Naive thymus-derived CD4-positive, alpha-beta T cell (primary cell): ENCODE measurements at places on chromosomes 3 and 15.
A peak's percentile ranks its signal among the peaks of the same experiment; 100 is the strongest.

DNA sequence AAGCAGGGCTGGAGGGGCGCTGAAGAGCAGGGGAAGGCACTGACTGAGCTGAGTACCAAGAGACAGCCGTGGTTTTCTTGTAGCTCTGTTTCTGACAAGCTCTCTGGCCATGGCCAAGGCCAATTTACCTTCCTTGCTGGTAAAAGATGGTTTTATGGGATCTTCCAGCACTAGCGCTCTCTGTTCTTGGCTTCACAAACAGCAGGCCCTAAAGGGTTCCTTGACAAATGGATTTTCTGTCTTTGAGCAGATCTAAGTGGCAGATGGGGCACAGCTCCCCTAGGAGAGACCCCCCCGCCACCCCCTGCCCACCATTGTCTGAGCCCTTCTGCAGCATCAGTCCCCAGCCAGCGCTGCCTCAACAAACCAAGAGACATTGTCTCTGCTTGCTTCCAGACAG lies 66.6 kb downstream of the GAP43 start:
- H3K27ac ChIP-seq = no peak overlapping the region
- no peaks in the 10 kb centered on the region for H3K36me3 ChIP-seq
- no peak for DNase-seq
- H3K27me3 ChIP-seq = no peaks in the 10 kb centered on the region

DNA sequence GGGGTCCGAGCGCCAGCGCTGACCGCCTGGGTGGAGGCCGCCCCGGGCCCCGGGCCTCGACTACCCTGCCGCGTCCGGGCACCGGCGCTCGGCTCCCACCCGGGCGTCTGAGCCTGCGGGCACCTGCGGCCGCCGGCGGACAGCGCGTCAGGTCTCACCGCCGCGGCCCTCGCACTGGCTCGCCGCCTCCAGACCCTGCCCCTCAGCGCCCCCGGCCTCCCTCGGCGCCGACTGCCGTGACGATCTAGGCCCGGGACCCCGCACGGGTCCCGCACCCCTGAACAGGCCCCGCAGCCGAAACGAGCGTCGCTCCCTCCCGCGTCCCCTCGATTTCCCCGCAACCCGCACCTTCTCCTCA lies 297 bp downstream of the PRC1 start:
- peak overlapping the region; percentile 86 for H3K27ac ChIP-seq
- DNase-seq = no peak
- H3K4me1 ChIP-seq = peaks cover 14% of the 10 kb centered on the region
- no peaks in the 10 kb centered on the region for H3K27me3 ChIP-seq

- H3K36me3 ChIP-seq = no peaks in the 10 kb centered on the region
- no peak for DNase-seq
- H3K27me3 ChIP-seq = no peaks in the 10 kb centered on the region
- H3K4me1 ChIP-seq = peaks cover 9% of the 10 kb centered on the region
- H3K27ac ChIP-seq = no peak overlapping the region
Measured at GRCh38 chr3:152474585-152474984, 205.9 kb downstream of the MBNL1 start.

DNA sequence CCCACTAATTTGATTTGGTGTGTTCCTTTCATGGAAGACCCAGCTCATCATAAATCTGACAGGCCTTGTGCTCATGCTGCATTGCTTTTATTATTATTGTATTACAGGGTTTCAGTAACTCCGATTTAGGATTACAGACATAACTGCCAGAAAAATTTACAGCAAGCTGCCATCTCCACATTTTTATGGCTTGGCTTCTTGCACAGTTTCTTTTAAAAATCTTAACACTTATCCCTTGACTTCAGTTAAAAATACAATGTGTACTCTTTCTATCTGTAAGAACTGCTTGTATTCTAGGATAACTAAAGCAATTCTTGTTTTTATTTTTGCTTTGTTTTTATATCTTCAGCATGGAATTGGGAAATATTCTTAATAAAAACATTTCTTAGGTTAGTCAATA lies 612.2 kb downstream of the DIPK2A start:
- H3K27ac ChIP-seq = no peak overlapping the region
- no peaks in the 10 kb centered on the region for H3K27me3 ChIP-seq
- no peak for DNase-seq
- no peaks in the 10 kb centered on the region for H3K36me3 ChIP-seq

GRCh38 chr15:47971637-47972036 lies 149.2 kb upstream of the SLC24A5 start:
- no peaks in the 10 kb centered on the region for H3K36me3 ChIP-seq
- H3K4me3 ChIP-seq = no peak overlapping the region
- no peaks in the 10 kb centered on the region for H3K4me1 ChIP-seq
- H3K27me3 ChIP-seq = no peaks in the 10 kb centered on the region
- H3K27ac ChIP-seq = no peak overlapping the region

GRCh38 chr3:16056217-16056616 lies 118.3 kb upstream of the GALNT15 start:
- no peak overlapping the region for H3K27ac ChIP-seq
- H3K4me3 ChIP-seq = no peak overlapping the region
- H3K27me3 ChIP-seq = no peaks in the 10 kb centered on the region
- no peaks in the 10 kb centered on the region for H3K4me1 ChIP-seq
- DNase-seq = no peak

GRCh38 chr3:96813820-96814650 lies at the start of gene EPHA6:
Gene EPHA6, plus strand, starts transcription at chr3:96814594.
- H3K27ac ChIP-seq = no peak within 1 kb of the TSS
- no peak within 1 kb of the TSS for H3K4me3 ChIP-seq
- no peak for DNase-seq

- no peaks in the 10 kb centered on the region for H3K27me3 ChIP-seq
- no peaks in the 10 kb centered on the region for H3K36me3 ChIP-seq
- no peak overlapping the region for H3K4me3 ChIP-seq
- no peak for DNase-seq
- no peak overlapping the region for H3K27ac ChIP-seq
Measured at GRCh38 chr3:88005066-88005465, 53.7 kb downstream of the CGGBP1 start.

GRCh38 chr3:144369129-144369879 lies 397.7 kb downstream of the DIPK2A start:
- H3K4me1 ChIP-seq = no peaks in the 10 kb centered on the region
- H3K36me3 ChIP-seq = no peaks in the 10 kb centered on the region

DNA sequence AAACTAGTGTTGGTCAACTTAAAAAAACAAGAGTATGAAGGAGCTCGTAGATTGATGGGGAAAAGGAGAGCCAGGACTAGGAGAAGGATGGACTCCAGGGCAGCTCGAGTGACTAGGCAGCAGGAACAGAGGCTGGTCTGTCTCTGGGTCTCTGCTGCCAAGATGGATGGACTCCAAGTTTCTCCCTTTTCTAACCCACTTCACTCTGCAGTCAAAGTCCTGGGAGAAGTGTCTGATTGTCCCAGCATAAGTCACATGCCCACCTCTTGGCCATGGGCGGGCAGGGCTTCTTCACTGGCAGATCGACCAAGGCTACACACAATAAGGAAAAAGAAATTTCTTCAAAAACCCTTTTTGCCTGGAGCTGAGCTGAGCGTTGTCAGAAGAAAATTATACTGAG lies 9.2 kb upstream of the EPB42 start:
- no peaks in the 10 kb centered on the region for H3K36me3 ChIP-seq
- no peaks in the 10 kb centered on the region for H3K4me1 ChIP-seq
- H3K4me3 ChIP-seq = no peak overlapping the region
- H3K27ac ChIP-seq = no peak overlapping the region

- no peak overlapping the region for H3K4me3 ChIP-seq
- no peak for DNase-seq
- H3K27ac ChIP-seq = no peak overlapping the region
- no peaks in the 10 kb centered on the region for H3K36me3 ChIP-seq
- no peaks in the 10 kb centered on the region for H3K27me3 ChIP-seq
- no peaks in the 10 kb centered on the region for H3K4me1 ChIP-seq
Measured at GRCh38 chr15:41804916-41805666, 22.8 kb upstream of the JMJD7 start.

DNA sequence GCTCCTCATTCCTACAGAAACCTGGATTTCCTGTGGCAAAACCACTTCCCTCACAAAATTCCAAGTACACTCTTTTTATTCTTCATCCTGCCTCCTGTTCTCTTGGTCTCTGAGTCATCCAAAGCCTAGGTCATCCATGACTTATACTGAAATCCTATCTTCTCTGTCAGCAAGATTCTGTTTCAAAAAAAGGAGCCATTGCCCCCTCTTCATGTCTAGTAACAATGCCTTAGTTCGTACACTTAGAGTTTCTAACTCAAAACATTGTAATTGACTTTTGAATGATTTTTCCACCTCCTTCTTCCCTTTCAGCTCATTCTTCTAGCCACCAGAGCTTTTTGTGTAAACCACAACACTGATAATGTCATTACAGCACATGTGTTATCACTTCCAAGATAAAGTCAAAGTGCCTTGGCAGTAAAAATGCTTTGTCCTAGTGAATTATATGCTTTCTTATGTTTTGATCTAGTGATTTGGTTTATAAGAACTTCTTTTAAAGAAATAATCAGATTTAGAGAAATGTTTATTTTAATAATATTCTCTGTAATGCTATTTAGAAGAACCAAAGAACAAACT lies 256.5 kb upstream of the NECTIN3 start:
- no peak overlapping the region for H3K27ac ChIP-seq
- H3K27me3 ChIP-seq = no peaks in the 10 kb centered on the region
- no peaks in the 10 kb centered on the region for H3K36me3 ChIP-seq
- H3K4me3 ChIP-seq = no peak overlapping the region
- no peak for DNase-seq

DNA sequence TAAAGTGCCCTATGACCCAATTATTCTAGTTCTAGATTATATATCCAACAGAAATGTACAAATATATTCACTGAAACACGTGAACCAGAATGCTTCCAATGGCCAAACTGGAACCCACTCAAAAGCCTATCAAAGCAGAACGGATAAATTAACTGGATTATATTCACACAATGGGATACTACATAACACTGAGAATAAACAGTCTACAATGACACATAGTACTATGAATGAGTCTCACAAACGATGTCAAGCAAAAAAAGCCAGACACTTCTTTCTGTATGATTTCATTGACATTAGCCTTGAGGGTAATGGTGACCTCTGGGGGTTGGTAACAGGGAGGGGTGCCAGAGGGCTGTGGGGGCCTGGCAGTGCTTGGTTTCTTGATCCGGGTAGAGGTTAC lies 50.9 kb upstream of the HACD2 start:
- no peak overlapping the region for H3K27ac ChIP-seq
- no peaks in the 10 kb centered on the region for H3K27me3 ChIP-seq
- no peaks in the 10 kb centered on the region for H3K4me1 ChIP-seq
- no peak for DNase-seq
- no peaks in the 10 kb centered on the region for H3K36me3 ChIP-seq

DNA sequence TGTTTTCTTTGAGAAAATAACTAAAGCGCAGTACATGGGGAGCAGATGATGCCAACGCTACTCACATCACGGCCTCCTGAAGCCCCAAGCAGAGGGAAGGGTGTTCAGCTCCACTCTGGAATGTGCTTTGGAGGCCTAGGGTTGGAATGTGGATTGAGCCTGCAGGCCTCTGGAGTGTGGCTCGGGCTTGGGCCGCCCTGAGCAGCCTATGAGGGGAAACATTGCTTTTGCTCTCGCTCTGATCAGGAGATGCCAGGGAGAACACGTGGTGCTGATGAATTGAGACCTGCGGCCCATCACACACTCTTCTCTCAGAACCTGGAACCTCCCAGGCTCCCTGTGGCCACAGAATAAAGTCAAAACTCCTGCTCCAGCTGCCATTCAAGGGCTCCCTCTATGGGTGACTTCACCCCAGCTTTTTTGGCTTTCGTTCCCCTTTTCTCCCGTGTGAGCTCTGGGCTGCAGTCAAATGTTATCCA lies 23.3 kb downstream of the CCDC13 start:
- H3K4me1 ChIP-seq = peaks cover 38% of the 10 kb centered on the region
- no peak overlapping the region for H3K27ac ChIP-seq

- H3K27ac ChIP-seq = no peak overlapping the region
- H3K4me3 ChIP-seq = no peak overlapping the region
- no peaks in the 10 kb centered on the region for H3K27me3 ChIP-seq
- H3K4me1 ChIP-seq = peaks cover 10% of the 10 kb centered on the region
- no peaks in the 10 kb centered on the region for H3K36me3 ChIP-seq
Measured at GRCh38 chr15:83105440-83105839, 2.0 kb upstream of the TM6SF1 start.

- H3K4me3 ChIP-seq = no peak overlapping the region
- H3K4me1 ChIP-seq = no peaks in the 10 kb centered on the region
Measured at GRCh38 chr3:146594843-146595482, 10.2 kb downstream of the PLSCR5 start.

DNA sequence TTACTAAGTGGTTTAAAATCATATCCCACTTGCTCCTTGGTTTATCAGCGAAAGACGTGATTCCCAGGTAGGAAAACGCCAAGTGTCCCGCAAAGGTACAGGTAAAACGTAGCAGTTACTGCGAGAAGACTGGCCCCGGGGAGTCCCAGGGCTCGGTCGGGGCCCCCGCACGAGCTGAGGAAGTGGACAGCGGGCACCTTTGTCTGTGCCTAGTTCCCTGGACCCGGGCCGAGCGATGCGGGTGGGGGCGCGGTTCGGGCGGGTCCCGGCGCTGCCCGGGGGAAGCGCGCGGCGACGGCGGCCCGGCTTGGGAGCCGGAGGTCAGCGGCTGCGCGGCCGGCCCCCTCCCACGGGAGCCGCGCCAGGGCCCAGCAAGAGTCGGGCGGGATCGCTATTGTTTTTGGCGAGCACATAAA lies 864 bp upstream of the NEO1 start:
- no peaks in the 10 kb centered on the region for H3K36me3 ChIP-seq
- peak overlapping the region; percentile 74 for H3K4me3 ChIP-seq
- no peak for DNase-seq
- peaks cover 8% of the 10 kb centered on the region for H3K4me1 ChIP-seq
- H3K27me3 ChIP-seq = no peaks in the 10 kb centered on the region
- peak overlapping the region; percentile 74 for H3K27ac ChIP-seq

DNA sequence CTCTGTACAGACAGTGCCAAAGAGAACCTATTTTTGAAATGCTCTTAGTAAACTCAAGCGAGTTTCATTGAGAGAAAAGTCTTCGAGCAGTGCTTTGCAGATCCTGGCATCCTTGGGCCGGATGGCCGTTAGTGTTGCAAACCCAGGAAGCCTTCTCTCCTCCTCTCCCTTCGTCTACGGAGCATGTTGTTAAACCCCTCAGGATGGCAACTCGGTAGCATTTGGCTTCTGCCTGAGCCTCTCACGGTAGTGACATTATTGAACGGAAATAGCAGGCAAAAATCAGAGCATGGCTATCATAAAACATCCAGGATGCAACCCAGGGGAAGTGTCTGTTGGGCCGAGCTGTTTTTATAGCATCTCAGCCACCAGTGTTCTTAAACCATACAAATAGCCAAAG lies 6.7 kb upstream of the SEC13 start:
- no peak overlapping the region for H3K27ac ChIP-seq
- H3K4me3 ChIP-seq = no peak overlapping the region
- H3K36me3 ChIP-seq = no peaks in the 10 kb centered on the region
- no peaks in the 10 kb centered on the region for H3K27me3 ChIP-seq
